Right ventricle myocardium inferior (tissue), 1 donor: ENCODE measurements at places on chromosomes 3 and 15. TPM values are rescaled to one million over a fixed set of nuclear protein-coding genes. Genes with fewer than 3 reads are reported as not detected.
A peak's percentile ranks its signal among the peaks of the same experiment; 100 is the strongest.

DNA sequence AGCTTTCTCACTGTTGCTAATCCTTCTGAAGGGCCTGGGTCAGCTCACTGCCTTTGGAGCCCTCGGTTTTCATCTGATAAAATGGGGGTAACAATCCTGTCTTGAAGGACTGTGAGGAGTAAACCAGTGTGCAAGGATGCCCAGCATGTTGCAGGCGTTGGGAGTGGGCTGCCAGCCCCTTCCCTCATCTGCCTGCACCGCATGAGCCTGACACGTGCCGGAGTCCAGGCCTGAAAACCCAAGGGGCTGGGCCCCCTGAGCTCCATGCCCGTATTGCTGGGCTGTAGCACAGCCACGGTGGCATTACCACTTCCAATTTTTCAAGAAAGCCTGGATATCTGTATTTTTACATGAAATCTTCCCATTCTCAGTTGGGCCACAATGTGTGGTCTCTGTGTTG, 98.1 kb downstream of the DNAJB8 start:
- DNase-seq = peak; percentile 55

DNA sequence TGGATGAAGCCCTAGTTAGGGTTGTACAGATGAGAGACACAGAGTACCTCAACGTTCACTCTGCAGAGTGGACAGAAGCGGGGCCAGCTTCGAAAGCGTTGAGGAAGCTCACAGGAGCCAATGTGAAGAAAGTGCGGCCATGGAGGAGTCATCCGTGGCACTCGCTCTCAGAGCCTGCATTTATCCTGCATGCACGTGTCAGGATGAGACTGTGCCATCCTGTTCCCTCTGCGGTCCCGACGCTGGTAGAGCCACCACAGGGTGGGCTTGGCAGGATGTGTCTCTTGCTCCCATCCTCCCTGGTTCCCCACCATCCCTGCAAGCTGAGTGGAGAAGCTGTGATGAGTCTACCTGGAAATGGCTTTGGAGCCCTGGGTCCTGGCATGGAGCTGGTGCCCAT, 39.3 kb downstream of the KLHL25 start:
- DNase-seq = no peak

DNA sequence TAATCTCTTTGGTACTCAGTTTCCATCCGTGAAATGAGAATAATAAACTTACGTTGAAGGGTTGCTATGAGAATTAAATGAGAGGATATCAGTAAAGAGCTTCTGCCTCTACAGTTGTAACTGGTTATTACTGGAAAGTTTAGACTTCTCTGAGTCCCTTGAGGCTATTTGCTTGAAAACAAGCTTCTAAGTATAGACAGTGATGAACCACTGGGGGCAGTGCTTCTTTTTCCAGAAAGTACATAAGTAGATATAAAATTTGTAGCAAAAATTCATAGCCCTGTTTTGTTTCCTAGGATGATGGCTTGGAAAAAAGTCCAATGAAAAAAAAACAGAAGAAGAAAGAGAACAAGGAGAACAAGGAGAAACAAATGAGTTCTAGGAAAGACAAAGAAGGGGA, 87.1 kb downstream of the RGMA start:
- no peak for DNase-seq

DNA sequence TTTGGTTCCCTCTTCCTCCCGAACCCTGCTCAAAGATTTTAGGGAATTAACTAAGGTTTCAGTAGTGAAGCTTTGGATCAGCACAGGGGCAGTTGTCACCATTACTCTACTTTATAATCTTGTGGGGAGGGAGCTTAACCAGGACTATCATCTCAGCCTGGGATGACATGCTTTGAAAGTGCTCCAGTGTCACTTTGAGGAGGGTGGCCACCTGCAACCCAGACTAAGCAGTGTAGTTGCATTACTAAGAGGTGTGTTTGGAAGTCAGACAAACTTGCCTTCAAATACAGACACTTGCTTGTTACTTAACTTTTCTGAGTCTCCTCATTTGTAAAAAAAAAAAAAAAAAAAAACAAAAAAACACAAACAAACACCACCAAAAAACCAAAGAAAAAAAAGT, 340.3 kb upstream of the TBL1XR1 start:
- no peak for DNase-seq

- DNase-seq = no peak
Observed at GRCh38 chr3:53695324-53695690, 150.9 kb downstream of the CHDH start.

DNA sequence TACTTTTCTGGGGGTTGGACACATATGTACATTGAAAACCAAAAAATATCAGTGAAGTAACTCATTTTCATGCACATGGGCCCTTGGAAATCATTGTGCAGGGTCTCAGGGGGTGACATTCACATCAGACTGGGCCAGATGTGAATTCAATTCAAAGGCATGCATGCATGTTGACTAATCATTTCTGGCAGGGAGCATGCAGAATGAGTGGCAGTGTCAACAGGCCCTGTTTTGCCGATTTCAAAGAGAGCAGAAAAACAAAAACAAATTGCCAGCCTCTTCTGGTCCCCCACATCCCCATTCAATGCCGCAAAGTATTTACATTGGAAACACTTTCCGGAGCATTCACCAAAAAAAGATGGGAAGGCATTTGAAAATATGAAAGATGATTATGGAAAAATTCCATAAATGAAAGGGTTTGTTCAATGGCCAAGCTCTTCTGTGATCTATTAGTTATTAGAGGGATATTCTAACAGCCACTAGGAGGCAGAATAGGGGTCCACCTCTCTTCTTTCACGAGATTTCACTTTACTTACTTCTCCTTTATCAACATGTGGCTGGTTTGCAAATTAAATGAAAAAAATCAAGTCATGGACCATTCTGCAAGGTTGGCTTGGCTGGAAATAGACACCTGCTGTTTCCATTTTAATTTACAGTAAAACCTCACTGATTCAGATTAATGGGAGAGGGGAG, 119.9 kb upstream of the FEZF2 start:
- no peak for DNase-seq

DNA sequence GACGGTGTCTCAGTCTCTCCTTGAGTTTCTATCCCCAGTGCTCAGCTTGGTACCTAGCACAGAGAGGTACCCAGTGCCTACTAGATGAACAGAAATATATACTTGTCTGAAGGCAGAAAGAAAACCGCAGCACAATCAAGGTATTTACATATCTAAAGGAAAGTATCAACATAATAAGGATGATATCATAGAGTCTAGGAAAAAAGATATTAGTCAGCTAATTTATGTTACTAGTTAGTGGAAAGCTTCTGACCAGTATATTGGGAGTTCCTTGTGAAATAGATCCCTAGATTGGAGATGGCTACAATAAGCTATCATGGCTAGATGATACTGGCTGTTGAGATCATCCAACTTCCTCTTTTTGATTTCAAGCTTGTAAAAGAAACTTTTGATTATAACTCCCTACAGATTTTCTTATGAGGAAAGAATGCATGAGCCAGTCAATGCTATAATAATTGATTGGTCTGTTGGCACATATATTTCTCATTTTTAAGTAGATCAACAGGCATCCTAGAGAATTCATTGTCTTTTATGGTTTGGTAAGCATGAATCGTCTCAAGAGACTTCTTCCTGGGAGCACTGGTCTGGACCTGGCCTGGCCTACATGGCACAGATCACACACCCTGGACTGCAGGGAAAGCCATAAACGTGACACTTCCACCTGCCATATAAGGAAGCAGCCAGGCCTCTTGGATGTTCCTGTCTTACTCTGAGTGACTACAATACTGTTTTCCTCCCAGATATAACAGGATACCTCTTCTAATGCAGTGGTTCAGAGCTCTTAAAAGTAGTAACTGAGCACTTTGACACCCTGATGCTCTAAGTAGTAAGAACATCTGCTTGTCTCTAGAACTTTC, 60.7 kb downstream of the IMPG2 start:
- DNase-seq = no peak

DNA sequence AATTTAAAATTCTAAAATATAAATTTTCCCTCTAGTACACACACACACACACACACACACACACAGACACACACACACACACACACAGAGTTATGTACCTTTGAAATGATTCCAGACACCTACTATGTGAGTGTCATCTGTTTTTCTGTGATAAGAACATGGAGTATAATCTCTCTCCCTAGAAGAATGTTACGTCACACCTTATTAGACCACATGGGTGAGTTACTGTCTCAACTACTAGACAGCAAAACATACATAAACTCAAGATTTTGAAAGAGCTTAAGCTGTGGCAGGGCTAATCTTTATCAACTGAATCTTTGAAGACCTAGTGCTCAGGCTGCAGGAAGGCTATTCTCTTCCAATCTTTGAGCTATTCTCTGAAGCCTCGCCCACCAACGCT, 385.9 kb upstream of the BCHE start:
- DNase-seq = no peak

ASB14 gene
- 9.0 TPM for total RNA-seq

INSYN1 gene
- total RNA-seq = 165 TPM

TRIM69 gene
- 51.9 TPM for total RNA-seq
